Activated T-cell treated with anti-CD3 and anti-CD28 coated beads, Interleukin-2, amount 50 U/mL, for 72 hours (primary cell): ENCODE measurements at places on chromosomes 3 and 15.

- DNase-seq, result peak; percentile 66
These were observed 42.2 kb downstream of the BHLHE40 start for GRCh38 chr3:5021116-5022092.

- no peak for DNase-seq
These were observed 55.9 kb upstream of the PIK3CB start for GRCh38 chr3:138890555-138891187.

GRCh38 chr15:62112616-62113593 is 46.1 kb downstream of the C2CD4A start:
- no peak for DNase-seq

DNA sequence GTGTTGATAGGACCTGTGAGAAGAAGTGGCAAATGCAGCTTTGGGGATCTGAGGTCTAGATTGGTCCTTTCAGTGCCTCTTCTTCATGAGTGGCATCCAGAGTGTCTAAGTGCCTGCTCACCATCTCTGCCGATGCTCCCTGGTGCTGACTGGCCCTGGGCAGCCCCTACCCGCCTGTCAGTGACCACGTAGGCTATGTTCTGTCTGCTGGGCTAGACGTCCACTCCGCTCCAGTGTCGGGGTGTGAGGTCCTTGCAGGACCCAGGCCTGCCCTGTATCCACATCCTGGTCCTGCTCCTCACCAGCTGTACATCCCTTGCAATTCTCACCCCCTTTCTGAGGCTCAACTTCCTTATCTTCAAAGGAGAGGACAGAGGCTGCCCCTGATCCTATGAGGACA is 48.3 kb upstream of the PRR23E start:
- no peak for DNase-seq

- DNase-seq, result no peak
These were observed 69.2 kb downstream of the MEIS2 start for GRCh38 chr15:37031198-37031597.

DNA sequence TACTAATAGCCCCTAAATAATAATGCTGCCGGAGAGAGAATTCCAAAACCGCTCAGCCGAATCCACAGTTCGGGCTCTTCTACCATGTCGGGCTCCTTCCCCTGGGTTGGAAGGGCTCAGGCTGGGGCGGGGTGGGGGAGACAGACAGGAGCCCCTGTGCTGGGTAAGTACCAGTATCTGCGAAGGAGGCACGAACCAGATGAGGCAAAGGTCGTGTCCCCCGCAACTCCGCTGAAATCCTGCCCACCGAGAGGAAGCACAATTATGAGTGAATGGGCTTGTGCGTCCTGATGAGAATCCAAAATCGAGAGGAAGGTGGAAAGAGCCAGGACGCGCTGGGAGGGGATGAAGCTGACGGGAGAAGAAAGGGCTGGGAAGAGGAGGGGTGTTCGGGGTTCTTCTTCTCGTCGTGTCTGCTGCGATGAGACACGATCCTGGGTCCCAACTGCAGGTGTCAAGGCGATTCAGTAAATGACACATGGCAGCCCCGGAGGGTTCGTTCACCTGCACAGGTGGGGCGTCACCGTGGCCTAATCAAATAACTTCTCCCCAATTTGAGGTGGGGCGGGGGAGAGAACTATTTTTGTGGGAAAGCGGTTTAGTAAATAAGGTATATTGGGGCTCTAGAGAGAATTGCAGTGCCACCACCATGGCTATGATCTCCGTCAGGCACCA is 707 bp upstream of the FAM81A start:
- DNase-seq, result no peak

DNA sequence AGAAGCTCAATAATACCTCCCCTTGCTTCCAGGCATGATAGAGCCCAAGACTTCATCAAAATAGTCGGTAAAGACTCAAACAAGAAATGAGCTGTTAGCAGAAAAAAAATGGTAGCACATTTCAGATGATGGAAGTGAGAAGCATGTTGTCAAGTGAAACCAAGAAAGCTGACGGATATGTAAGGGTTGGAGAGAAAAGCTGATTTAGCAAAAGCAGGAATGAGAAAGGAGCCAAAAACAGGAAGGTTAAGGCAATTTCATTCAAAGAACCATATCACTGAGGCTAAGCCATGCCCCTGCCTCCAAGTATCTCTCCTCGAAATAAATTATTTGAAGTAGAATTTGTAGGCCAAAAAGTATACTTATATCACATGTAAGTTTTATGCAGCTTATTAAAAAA is 88.8 kb downstream of the ANO10 start:
- no peak for DNase-seq

DNA sequence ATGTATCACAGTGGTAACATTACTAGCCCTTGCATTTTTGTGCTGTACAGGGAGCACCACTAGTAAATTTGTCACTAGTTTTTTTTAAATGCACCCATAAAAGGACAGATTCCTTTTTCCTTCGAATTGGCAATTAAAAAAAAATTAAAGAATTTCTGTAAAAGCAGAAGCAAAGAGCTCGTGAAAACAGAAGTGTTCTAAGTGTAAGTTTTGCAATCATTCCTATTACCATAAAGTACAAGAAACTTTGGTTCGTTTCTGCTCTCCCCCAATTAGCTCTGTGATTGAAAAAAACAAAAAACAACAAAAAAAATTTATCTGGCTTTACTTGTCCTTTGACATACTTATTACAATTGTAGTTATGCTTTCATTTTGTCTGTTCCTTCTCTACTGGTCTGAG is 5.3 kb downstream of the SERP1 start:
- no peak for DNase-seq
